ENCODE measurements at places on chromosomes 1 and 21. TPM values are rescaled to one million over a fixed set of nuclear protein-coding genes. Genes with fewer than 3 reads are reported as not detected.

DNA sequence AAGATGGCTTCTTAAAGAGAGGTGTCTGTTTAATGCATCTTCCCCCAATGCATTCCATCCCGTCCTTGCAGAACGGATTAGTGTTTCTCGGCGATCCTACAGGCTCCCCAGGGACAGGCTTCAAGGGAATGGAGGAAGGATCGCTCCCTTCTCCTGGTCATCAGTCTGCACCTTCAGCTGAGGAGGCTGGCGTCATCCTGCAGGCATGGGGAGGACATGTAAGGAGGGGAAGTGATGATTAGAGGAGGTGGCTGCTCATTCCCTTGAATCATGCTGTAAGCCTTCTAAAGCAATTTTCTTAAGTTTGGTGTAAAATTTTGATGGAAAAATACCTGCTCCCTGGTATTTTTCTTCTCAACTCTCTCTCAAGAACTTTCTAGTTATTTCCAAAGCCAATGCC lies 603.6 kb downstream of the NPHP4 start:
- H3K4me1 ChIP-seq = peaks cover 29% of the 10 kb centered on the region
- DNase-seq = no peak
- H3K27me3 ChIP-seq = no peaks in the 10 kb centered on the region
- H3K4me3 ChIP-seq = no peak overlapping the region

The CELA3B gene
- total RNA-seq = not detected

The PCSK9 gene
- total RNA-seq = not detected

DNA sequence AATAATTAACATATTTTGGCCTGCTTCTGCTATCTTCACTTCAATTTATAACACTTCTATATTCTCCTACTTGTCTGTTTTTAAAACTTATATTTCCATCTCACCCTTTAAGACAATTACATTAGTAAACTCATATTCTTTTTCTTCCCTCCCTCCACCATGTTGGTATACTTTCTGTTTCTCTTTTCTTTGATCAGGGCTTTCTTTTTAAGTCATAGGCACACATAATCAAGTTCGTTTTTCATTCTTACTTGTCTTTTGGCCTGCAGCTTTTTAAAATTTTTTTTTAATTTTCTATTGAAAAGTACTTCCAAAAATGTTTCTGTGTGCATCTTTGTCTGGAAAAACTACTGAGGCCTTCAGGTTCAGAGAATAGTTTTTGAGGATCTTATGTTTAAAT lies 2.3 kb downstream of the PYHIN1 start:
- H3K4me3 ChIP-seq = peak overlapping the region; percentile 67
- peaks cover 7% of the 10 kb centered on the region for H3K36me3 ChIP-seq
- DNase-seq = no peak
- H3K4me1 ChIP-seq = peaks cover 31% of the 10 kb centered on the region
- H3K27ac ChIP-seq = peak overlapping the region; percentile 81

The EIF3I gene
- total RNA-seq = 335 TPM

The TNNT2 gene
- not detected for total RNA-seq

GRCh38 chr1:19684677-19685076 lies 20.0 kb downstream of the HTR6 start:
- H3K4me3 ChIP-seq = no peak overlapping the region
- H3K27ac ChIP-seq = no peak overlapping the region
- no peak for DNase-seq
- peaks cover 21% of the 10 kb centered on the region for H3K36me3 ChIP-seq

DNA sequence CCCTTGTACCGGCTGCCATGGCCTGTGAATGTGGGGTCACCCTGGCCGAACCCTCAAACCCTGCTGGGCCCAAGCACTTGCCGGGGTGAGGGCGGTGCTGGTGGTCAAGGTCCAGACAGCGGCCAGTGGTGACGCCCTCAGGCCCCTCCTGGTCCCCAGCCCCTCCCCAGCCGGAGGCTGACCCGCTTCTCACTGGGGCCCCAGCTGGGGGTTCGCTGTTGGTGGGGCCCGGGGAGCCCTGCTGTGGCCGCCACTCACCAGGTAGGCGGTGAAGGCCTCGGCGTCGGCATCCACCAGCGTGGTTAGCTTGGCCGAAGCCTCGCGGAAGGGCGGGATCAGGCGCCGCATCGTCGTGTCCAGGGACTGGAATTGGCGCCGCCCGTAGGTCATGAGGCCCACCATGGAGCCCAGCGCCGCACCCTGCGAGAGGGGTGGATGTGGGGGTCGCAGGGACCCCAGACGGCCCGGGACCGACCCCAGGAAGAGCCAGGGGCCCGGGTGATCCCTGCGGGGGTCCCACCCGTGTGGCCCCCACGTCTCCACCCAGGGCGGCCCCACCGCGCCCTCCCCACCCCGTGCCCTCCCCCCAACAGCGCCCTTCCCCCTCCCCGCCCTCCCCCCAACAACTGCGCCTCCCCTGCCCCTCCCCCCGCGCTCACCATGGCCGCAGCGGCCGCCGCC lies 10.1 kb downstream of the FTCD start:
- no peaks in the 10 kb centered on the region for H3K36me3 ChIP-seq
- H3K27me3 ChIP-seq = no peaks in the 10 kb centered on the region
- H3K27ac ChIP-seq = no peak overlapping the region
- no peak for DNase-seq

The S100A3 gene
- not detected for total RNA-seq

DNA sequence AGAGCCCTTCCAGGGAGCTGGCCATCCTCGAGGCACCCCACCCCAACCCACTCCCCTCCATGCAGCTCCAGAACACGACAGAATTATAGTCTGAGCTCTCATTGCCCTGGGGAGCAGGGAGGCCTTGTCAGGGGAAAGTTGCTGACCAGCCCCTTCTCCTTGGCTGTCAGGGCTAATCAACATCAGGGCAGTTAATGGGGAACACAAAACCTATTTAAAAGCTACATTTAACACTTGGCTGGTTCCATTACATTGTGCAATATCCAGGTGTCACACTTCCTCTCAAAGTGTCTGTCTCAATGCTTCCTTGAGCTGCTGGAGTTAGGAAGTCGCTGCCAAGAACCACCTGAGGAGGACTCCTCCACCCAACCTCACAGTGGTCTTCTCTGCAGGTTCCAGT lies 111.8 kb upstream of the GRIK3 start:
- no peaks in the 10 kb centered on the region for H3K36me3 ChIP-seq
- H3K27me3 ChIP-seq = peaks cover 5% of the 10 kb centered on the region
- H3K4me3 ChIP-seq = no peak overlapping the region
- no peaks in the 10 kb centered on the region for H3K4me1 ChIP-seq
- H3K27ac ChIP-seq = no peak overlapping the region

DNA sequence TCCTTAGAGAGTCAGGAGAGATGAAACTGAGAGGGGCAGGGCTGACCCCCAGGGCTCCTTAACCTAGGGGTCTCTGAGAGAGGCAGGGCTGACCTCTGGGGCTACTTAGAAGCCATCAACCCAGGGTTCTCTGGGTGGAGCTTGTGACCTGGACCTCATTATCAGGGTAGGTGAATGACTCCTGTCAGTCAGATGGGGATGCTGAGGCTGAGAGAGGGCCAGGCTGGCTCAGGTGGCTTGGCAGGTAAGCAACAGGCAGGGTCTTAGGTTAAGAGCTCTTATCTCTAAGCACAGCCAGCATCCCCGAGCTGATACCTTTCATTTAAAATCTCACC lies 160.9 kb downstream of the PTPRU start:
- H3K4me1 ChIP-seq = no peaks in the 10 kb centered on the region
- H3K27me3 ChIP-seq = peaks cover 9% of the 10 kb centered on the region
- H3K4me3 ChIP-seq = no peak overlapping the region
- H3K27ac ChIP-seq = no peak overlapping the region
- no peaks in the 10 kb centered on the region for H3K36me3 ChIP-seq
- no peak for DNase-seq

The RPS27 gene
- 1,644 TPM for total RNA-seq

- peaks cover 1% of the 10 kb centered on the region for H3K27me3 ChIP-seq
- H3K4me1 ChIP-seq = no peaks in the 10 kb centered on the region
- H3K4me3 ChIP-seq = no peak overlapping the region
- H3K36me3 ChIP-seq = no peaks in the 10 kb centered on the region
- no peak for DNase-seq
Observed at GRCh38 chr1:3384407-3384806, 70.1 kb upstream of the ARHGEF16 start.

DNA sequence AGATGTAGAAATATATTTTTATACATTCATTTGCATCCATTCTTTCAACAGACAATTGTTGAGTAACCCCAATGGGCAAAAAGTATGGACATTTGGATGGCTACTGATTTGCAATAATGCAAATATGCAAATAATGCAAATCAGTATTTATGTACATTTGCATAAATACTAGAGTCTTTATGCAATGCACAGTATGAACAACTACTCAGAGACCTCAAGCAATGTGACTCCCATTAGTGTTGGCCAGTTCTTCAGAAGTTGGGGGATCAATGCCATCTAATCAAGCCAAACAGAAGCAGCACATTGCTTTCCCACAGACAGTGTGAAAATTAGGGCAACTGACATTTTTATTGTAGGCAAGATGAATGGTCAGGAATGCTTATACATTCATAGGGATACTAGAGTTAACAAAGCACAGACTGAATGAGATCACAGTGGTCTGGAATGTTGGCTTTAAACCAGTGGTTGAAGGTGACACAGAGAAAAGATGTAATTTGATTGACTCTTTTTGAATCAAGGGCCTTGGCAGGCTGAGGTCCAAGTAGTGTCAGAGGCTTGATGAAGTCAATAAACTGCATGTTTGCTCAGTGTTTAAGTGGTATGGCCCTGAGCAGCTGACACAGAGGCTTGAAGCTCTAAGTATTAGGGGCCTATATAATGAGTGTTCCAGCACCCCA lies 256.6 kb downstream of the CTH start:
- H3K27ac ChIP-seq = no peak overlapping the region
- no peak for DNase-seq
- H3K4me1 ChIP-seq = no peaks in the 10 kb centered on the region
- H3K4me3 ChIP-seq = no peak overlapping the region
- no peaks in the 10 kb centered on the region for H3K27me3 ChIP-seq

GRCh38 chr1:199545780-199546179 lies 481.7 kb upstream of the NR5A2 start:
- no peak overlapping the region for H3K27ac ChIP-seq
- no peaks in the 10 kb centered on the region for H3K36me3 ChIP-seq
- peaks cover 2% of the 10 kb centered on the region for H3K27me3 ChIP-seq
- no peaks in the 10 kb centered on the region for H3K4me1 ChIP-seq
- peak; percentile 12 for DNase-seq

GRCh38 chr1:182716740-182717720 lies 32.6 kb upstream of the RGS8 start:
- peaks cover 55% of the 10 kb centered on the region for H3K4me1 ChIP-seq
- H3K27ac ChIP-seq = peak overlapping the region; percentile 61
- H3K27me3 ChIP-seq = peaks cover 3% of the 10 kb centered on the region

GRCh38 chr21:38319781-38320180 lies 63.0 kb downstream of the KCNJ15 start:
- DNase-seq = no peak
- peaks cover 16% of the 10 kb centered on the region for H3K4me1 ChIP-seq
- H3K27me3 ChIP-seq = no peaks in the 10 kb centered on the region
- no peak overlapping the region for H3K4me3 ChIP-seq
- H3K27ac ChIP-seq = no peak overlapping the region

The TMEM52 gene
- total RNA-seq = 2.1 TPM

DNA sequence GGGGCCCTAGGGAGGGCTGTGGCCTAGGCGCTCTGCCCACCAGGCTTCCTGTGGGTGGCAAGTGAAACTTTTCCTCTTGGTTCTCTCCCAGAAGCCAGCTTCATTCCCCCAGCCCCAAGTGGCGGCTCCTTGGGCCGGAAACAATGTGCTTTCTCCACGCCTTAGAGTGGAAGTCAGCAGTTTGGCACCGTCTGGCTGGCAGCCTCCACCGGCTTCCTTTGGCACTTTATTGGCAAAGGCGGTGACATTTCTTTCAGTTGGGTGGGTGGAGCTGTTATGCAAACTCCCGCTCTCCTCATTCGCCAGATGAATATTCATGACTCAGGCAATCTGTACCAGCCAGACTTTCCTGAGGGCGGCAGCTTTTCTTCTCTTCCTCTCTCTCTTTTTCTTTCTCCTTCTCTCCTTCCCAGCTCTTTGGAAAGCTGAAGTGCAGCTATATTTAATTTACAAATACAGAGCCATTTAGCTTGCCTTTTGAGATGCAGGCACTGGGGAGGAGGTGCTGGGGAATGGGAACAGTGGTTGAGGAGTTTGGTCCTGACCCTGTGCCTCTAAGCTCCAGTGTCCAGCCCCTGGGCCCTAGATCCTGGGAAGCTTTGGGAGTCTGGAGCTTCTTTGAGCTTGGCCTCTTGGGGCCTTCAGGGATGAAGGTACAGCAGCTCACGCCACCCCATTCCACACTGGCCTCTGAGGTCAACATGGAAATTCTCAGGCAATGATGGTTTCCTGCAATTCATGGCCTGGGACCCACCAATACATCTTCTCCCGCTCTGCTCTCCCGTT lies 67.8 kb upstream of the POU3F1 start:
- DNase-seq = peak; percentile 7
- H3K27ac ChIP-seq = no peak overlapping the region
- no peaks in the 10 kb centered on the region for H3K36me3 ChIP-seq
- peaks cover 4% of the 10 kb centered on the region for H3K27me3 ChIP-seq

The CD1B gene
- total RNA-seq = not detected

The CYB5RL gene
- total RNA-seq = 11.4 TPM

- peaks cover 8% of the 10 kb centered on the region for H3K4me1 ChIP-seq
- no peaks in the 10 kb centered on the region for H3K27me3 ChIP-seq
- peaks cover 4% of the 10 kb centered on the region for H3K36me3 ChIP-seq
Observed at GRCh38 chr1:147238925-147239820, 3.3 kb upstream of the CHD1L start.

The TMEM269 gene
- 0.32 TPM for total RNA-seq

DNA sequence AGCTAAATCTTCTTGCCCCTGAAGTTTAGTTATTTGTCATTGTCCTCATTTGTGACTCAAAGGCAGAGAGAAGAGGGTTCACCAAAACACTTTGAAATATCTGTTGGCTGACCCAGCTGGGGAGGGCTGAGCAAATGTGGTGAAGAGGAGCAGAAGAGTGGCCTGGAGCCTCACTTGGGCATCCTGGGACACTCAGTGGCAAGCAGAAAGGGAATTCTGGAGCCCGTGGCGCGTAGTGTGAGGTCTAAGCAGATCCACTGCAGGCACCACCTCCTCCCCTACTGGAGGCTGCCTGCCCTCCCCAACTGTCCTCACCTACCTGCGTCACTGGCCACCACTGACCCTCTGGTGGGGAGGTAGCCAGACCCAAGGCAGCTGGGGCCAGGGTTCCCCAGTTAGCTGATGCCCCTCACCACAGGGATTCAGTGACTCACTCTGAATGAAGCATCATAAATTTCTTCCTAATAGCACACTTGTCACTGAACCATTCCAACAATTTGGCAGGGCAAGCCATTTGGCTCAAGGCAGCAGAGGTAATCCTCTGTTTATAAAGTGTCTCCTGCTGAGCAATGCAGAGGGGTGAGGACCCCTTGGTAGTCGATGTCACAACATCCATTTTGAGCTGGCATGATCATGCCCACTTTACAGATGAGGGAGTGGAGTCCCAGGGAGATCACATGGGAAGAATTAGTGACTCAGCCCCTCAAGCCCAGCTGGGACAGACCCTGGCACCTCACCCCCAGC lies 80.3 kb downstream of the NENF start:
- peaks cover 2% of the 10 kb centered on the region for H3K4me1 ChIP-seq
- no peak for DNase-seq
- no peak overlapping the region for H3K27ac ChIP-seq
- peaks cover 51% of the 10 kb centered on the region for H3K27me3 ChIP-seq
- no peaks in the 10 kb centered on the region for H3K36me3 ChIP-seq

The SLFNL1 gene
- 0.22 TPM for total RNA-seq

The ATAD3B gene
- 42.5 TPM for total RNA-seq

The PPP1R12B gene
- 14.1 TPM for total RNA-seq

GRCh38 chr1:89739013-89739843 lies 81.6 kb upstream of the LRRC8D start:
- H3K4me1 ChIP-seq = peaks cover 50% of the 10 kb centered on the region
- H3K4me3 ChIP-seq = peak overlapping the region; percentile 70
- H3K27ac ChIP-seq = peak overlapping the region; percentile 93
